Stimulated activated CD4-positive, alpha-beta T cell treated with anti-CD3 and anti-CD28 coated beads, TNF-alpha, amount 100 ng/mL, for 48 hours (primary cell): ENCODE measurements at places on chromosomes 12 and 14.
A peak's percentile ranks its signal among the peaks of the same experiment; 100 is the strongest.

DNA sequence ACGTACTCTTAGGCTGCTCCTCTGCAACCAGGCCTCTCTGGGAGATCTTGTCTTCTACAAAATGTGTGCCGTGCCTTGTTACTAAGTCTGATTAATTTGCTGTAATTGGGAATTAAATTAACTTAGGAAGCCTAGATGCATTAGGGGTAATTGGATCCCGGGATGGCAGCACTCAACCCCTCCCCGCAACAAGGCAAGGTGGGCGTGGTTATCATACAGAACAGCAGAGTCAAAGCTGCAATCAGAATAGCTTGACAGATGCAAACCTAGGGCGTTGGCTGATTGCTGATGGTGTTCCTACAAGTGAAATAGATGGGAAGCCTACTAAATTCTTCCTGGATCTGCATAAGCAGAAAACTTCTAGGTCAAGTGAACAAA is 34.5 kb upstream of the NFYB start:
- no peak for DNase-seq

DNA sequence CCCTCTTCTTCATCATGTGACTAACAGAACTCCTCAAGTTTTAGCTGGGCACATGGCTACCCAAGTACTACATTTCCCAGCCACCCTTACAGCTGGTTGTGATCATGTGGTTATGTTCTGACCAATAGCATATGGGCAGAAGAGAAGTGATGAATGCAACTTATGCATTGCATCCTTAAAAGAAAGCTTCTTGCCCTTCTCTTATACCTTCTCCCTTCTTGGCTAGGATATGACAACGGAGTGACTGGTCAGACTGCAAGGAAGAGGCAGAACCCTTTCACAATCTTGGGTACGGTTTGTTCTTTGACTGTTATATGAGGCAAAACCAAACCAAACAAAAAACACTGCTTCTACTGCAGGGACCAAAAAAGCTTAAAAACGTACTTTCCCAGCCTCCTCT is 66.5 kb upstream of the MAX start:
- no peak for DNase-seq

DNA sequence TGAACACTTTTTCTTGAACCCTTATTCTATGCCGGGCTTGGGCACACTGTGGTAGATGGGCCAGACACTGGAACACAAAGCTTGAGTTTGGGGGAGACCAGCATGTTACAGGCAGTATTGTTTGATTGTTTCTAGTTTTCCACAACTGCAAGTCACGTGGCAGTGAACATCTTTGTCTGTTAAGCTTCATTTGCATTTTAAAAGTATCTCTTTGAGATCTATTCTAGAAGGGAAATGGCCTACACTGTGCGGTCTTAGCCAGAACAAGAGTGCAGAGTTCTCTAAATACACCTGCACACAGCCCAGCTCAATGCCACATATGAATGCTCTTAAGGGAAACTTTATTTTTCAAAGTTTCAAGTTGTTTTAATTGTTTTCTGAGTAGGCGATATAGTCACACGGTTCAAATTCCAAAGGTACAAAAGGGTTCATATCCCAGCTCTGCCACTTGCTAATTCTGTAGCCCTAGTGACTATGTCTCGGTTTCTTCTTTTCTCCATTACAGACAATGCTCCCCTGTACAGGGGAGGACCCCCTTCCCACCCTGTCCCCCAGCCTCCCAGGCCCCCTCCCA is 24.9 kb downstream of the RIN3 start:
- DNase-seq: no peak

DNA sequence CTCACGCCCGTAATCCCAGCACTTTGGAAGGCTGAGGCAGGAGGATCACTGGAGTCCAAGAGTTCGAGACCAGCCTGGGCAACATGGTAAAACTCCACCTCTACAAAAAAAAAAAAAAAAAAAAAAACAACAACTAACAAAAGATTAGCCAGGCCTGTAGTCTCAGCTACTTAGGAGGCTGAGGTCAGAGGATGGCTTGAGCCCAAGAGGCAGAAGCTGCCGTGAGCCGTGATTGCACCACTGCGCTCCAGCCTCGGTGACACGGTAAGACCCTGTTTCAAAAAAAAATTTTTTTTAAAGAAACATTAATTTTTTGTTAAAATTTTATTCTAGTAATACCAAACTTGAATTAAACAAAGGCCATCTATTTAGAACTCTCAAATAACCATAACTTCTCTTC is 77.8 kb downstream of the PPP2R5E start:
- DNase-seq: no peak

- DNase-seq: peak; percentile 31
Measured at GRCh38 chr12:2052826-2053678, at the start of gene CACNA1C. CACNA1C (plus strand) TSS chr12:2052987; CDS start chr12:2053563, 576 bp downstream.

DNA sequence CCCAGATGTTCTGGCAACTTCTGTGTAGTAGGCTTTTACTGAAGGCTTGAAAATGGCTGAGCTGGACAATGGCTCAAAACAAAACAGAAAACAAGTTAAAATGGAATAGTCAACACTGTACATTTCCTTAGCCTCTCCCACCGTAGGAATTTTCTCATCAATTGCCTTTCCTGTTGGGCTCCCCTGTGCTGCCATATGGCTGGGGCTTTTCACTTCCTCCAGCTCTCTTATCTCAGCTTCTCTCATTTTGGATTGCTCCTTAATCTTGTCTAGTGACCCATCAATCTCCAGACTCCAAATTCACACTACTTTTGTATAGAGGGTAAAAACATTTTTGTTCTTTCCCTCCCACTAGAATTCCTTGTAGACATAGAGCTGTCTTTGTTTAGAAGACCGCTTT is 50.4 kb upstream of the RPH3A start:
- DNase-seq: no peak

GRCh38 chr14:24243336-24243836 is 963 bp upstream of the TINF2 start:
- no peak for DNase-seq

GRCh38 chr12:51033048-51033447 is 6.9 kb upstream of the SLC11A2 start:
- no peak for DNase-seq

GRCh38 chr12:95789126-95790032 is 1.2 kb downstream of the NTN4 start:
- no peak for DNase-seq

- DNase-seq: no peak
Measured at GRCh38 chr12:115943630-115944391, 333.7 kb downstream of the MED13L start.

- no peak for DNase-seq
Measured at GRCh38 chr14:63752449-63753169, 24.7 kb upstream of the SGPP1 start.
